Activated CD4-positive, alpha-beta T cell treated with anti-CD3 and anti-CD28 coated beads, Interleukin-2, amount 10 ng/mL, durations not matched to agents 7 days and 5 days (primary cell): ENCODE measurements at places on chromosomes 12 and 14. TPM values are rescaled to one million over a fixed set of nuclear protein-coding genes. Genes with fewer than 3 reads are reported as not detected.

Gene MGAT4C
- total RNA-seq = not detected

Gene LAG3
- 13.1 TPM for total RNA-seq

Gene KRT77
- total RNA-seq = not detected

Gene TAS2R50
- total RNA-seq = 0.60 TPM

Gene LRTM2
- total RNA-seq = not detected

Gene HVCN1
- total RNA-seq = 18.7 TPM

DNA sequence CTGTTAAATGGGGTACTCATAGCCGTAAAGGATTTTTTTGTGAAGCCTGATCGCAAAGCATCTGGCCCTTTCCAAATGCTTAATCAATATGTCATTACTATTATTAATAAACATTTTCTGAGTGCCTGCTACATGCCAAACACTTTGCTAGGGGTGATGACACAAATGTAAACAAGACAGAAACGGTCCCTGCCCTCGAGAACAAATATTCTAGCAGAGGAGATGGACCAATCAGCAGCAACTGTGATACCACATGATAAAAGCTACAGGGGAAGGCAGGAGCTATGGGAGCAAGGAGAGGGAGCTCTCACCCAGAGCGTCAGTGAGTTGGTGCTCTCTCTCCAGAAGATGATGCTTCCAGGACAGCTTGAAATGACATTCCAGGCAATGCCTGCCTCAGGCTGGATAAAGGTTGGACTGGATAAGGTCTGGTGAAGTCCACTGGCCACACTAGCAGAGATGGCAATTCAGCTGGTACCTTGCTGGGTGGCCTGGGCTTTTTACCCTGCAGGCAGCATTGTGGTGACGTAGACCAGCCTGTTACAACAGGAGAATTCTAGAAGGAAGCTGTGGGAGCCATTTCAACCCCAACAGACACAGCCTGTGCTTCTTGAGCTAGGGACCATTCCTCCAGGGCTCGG, 41.1 kb downstream of the ERH start:
- no peaks in the 10 kb centered on the region for H3K27me3 ChIP-seq
- DNase-seq = no peak
- H3K36me3 ChIP-seq = no peaks in the 10 kb centered on the region
- H3K4me1 ChIP-seq = peaks cover 18% of the 10 kb centered on the region
- H3K4me3 ChIP-seq = no peak overlapping the region

DNA sequence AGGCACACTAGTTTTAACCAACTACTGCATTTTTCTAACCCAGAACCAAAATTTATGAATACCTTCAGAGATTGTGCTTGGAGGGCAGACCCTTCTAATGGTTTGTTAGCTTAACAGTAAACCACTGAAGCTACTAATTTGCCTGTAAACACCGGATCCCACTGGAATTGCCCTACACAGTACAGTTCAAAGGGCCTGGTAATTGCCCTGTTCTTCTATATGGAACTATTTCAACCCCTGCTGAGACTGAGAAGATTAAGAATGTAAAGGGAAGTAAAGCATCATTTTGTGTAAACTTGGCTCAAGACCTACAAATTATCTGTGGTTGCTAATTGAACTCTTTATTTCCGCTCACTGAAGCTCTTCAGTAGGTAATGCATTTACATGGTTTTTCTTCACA, 468.1 kb downstream of the NPAS3 start:
- no peaks in the 10 kb centered on the region for H3K36me3 ChIP-seq
- no peak for DNase-seq
- no peak overlapping the region for H3K27ac ChIP-seq
- no peaks in the 10 kb centered on the region for H3K4me1 ChIP-seq
- no peak overlapping the region for H3K4me3 ChIP-seq
- H3K27me3 ChIP-seq = no peaks in the 10 kb centered on the region

GRCh38 chr12:28308891-28309290, 118.6 kb downstream of the CCDC91 start:
- no peaks in the 10 kb centered on the region for H3K27me3 ChIP-seq
- peaks cover 9% of the 10 kb centered on the region for H3K36me3 ChIP-seq
- H3K27ac ChIP-seq = no peak overlapping the region
- no peak for DNase-seq

DNA sequence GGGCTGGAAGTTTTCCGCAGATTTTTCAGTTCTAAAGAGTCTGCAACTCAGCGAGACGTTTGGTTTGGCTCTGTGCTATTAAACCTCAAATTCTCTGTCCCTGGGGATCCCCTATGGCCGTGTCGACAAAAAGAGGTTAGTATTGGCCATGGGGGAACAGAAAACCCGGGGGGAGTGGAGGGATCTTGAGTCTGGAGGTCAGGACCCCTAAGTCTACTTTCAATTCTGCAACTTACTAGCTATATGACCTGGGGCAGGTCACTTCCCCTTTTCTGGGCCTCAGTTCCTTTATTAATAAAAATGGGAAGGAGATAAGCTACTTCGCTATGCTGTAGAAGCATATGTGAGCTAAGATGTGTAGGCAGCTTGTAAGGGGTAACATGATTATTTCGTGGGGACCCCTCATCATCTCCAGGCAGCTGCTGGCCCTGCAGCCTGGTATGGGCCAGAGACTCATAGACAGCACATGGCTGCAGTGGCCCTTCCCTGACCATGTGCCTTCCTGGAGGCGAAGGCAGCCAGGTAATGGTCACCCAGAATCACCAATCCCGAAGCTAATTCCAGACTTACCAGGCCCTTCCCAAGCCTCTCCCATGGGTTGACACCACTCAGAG, 8.6 kb downstream of the ASB2 start:
- no peaks in the 10 kb centered on the region for H3K27me3 ChIP-seq
- no peak overlapping the region for H3K4me3 ChIP-seq
- peaks cover 90% of the 10 kb centered on the region for H3K4me1 ChIP-seq
- H3K27ac ChIP-seq = no peak overlapping the region
- no peak for DNase-seq

GRCh38 chr12:83224012-83224411, 537.3 kb downstream of the TMTC2 start:
- no peaks in the 10 kb centered on the region for H3K36me3 ChIP-seq
- H3K27me3 ChIP-seq = no peaks in the 10 kb centered on the region
- H3K4me3 ChIP-seq = no peak overlapping the region
- DNase-seq = no peak
- no peaks in the 10 kb centered on the region for H3K4me1 ChIP-seq

DNA sequence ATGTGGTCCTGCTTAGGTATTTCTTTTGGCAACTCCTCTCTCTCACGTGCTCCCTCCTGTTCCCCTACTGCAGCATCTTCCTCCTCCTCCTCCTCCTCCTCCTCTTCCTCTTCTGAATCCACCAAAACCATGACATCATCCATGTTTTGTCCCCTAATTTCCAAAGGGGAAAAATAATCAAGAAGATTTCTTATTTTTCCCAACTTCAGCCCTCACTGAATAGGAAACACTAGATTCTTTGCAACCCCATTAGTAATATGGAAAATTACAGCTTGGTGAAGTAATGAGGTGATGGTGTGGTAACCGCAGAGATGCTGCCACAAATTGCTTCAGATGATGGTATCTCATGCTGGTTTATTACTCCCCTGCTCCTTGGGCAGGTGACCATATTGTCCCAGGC, 7.5 kb upstream of the WSB2 start:
- no peak for DNase-seq
- H3K4me1 ChIP-seq = peaks cover 49% of the 10 kb centered on the region
- H3K4me3 ChIP-seq = no peak overlapping the region
- no peak overlapping the region for H3K27ac ChIP-seq
- no peaks in the 10 kb centered on the region for H3K27me3 ChIP-seq
- no peaks in the 10 kb centered on the region for H3K36me3 ChIP-seq

- DNase-seq = no peak
- H3K4me3 ChIP-seq = no peak overlapping the region
- no peak overlapping the region for H3K27ac ChIP-seq
- no peaks in the 10 kb centered on the region for H3K4me1 ChIP-seq
- no peaks in the 10 kb centered on the region for H3K36me3 ChIP-seq
Observed at GRCh38 chr12:91127306-91127705, 16.0 kb upstream of the LUM start.
